Esophagus mucosa (tissue), 1 donor: ENCODE measurements at places on chromosomes 1 and 21. TPM values are rescaled to one million over a fixed set of nuclear protein-coding genes. Genes with fewer than 3 reads are reported as not detected.

The PSRC1 gene
- 10.9 TPM for total RNA-seq

The GBP5 gene
- 1.2 TPM for total RNA-seq

The HPCA gene
- total RNA-seq: not detected

The TNNT2 gene
- total RNA-seq: 3.9 TPM

The RNU1-2 gene
- 6,387 TPM for total RNA-seq

The OR2G3 gene
- not detected for total RNA-seq

The CGN gene
- total RNA-seq: 9.3 TPM

The WNT9A gene
- 3.1 TPM for total RNA-seq

The AIRE gene
- not detected for total RNA-seq

The GPR37L1 gene
- 0.12 TPM for total RNA-seq

The SASS6 gene
- 2.9 TPM for total RNA-seq

The FBXO44 gene
- total RNA-seq: 6.4 TPM

The LZIC gene
- total RNA-seq: 24.6 TPM

The PRAMEF5 gene
- total RNA-seq: not detected

The PYCR2 gene
- 25.7 TPM for total RNA-seq

The LCE3D gene
- total RNA-seq: 7.7 TPM

The SPRR2D gene
- total RNA-seq: 1,669 TPM

The TMEM54 gene
- total RNA-seq: 127 TPM

The CATSPER4 gene
- not detected for total RNA-seq

The HSD3B1 gene
- total RNA-seq: not detected

The LCE1F gene
- total RNA-seq: not detected

The KRTAP20-3 gene
- total RNA-seq: not detected

The GFI1 gene
- total RNA-seq: 0.24 TPM

The CAPN9 gene
- total RNA-seq: not detected

The HENMT1 gene
- 2.2 TPM for total RNA-seq

The MAP1LC3C gene
- total RNA-seq: not detected

The DEPDC1 gene
- total RNA-seq: 10.4 TPM

The FHAD1 gene
- 0.32 TPM for total RNA-seq

The ADAM30 gene
- total RNA-seq: not detected

The SLC6A17 gene
- total RNA-seq: 0.28 TPM

The TRPM2 gene
- 1.2 TPM for total RNA-seq

The ALPL gene
- total RNA-seq: 3.6 TPM
